ENCODE measurements at places on chromosomes 7 and 10.

GRCh38 chr7:76430836-76431235, 6.1 kb downstream of the ZP3 start:
- no peak for DNase-seq

GRCh38 chr7:47561715-47562446, 20.0 kb downstream of the TNS3 start:
- DNase-seq = no peak

DNA sequence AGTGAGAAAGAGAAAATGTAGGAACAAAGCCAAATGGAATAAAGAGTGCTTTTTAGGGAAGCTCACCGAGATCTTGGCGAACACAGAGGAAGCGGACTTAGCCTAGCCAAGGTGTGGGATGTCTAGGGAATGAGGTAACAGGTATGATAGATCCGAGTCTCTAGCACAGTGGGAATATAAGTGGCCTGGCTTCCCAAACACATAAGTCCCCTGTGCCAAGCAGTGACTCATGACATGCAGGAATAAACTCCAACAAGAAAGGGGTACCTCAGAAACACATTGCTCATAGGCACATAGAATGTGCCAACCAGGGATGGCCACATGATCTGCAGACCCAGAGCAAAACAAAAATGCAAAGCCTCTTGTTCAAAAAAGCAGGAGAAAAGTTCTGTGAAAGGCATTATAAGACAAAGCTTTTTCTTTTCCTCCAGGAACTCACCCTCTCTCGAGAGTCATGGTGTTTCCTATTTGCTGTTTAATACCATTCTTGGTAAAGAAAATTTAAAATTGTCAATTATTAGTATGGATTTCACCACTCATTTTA, 542.5 kb downstream of the GATA3 start:
- DNase-seq = no peak

DNA sequence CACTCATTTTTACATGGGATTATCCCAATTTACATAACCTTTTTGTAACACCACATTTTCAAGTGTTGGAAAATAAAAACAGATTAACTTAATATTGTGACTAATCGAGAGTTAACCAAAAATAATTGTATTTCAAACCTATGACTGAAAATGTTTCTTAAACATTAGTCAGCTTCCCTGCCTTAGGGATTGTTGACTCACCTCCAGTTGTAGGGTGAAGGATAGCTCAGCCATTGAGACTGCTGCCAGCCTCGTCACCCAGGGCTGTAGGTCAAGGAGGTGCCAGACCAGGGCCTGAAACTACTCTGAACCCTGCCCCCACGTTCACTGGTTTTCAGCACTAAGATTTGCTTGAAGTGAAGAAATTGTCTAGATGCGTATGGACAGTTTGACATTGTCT, 351.2 kb downstream of the GFRA1 start:
- DNase-seq = no peak

- DNase-seq = no peak
Measured at GRCh38 chr10:61870526-61870895, 31.0 kb upstream of the ARID5B start.

- no peak for DNase-seq
Measured at GRCh38 chr7:11817111-11817740, 14.8 kb downstream of the THSD7A start.

- DNase-seq = no peak
Measured at GRCh38 chr7:14504134-14504533, 398.4 kb downstream of the DGKB start.

All from AG09319 (cell line).